Amniotic epithelial cell (primary cell): ENCODE measurements at places on chromosomes 7 and 10.

- DNase-seq = no peak
Measured at GRCh38 chr10:4016214-4016740, 231.3 kb upstream of the KLF6 start.

- no peak for DNase-seq
Measured at GRCh38 chr10:96660297-96660696, 60.0 kb downstream of the PIK3AP1 start.

- DNase-seq = no peak
Measured at GRCh38 chr10:116465546-116465945, 37.9 kb downstream of the PNLIPRP3 start.

DNA sequence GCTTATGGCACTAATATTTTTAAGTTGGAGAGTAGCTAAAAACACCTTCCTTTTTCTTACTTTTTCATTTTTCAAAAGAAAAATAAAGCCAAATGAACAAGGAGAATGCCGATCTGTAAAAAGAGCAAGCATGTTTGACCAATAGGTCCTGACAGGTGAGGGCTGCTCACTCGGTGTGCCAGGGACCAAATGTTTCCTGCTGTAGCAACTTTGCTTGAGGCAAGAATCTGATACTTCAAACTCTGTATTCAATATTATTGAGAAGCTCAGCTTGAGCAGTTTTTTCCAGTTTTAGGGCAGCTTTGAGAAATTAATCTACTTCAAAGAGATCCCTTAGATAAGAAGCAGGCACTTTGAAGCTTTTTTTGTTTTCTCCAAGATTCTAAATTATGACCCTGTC is 298.1 kb downstream of the BICC1 start:
- DNase-seq = no peak

GRCh38 chr10:47060993-47061500 is 149.8 kb downstream of the PTPN20 start:
- no peak for DNase-seq

- DNase-seq = no peak
Measured at GRCh38 chr10:95408148-95408960, 117.6 kb upstream of the PDLIM1 start.

- DNase-seq = peak; percentile 58
Measured at GRCh38 chr7:50869108-50869725, 86.5 kb upstream of the GRB10 start.

DNA sequence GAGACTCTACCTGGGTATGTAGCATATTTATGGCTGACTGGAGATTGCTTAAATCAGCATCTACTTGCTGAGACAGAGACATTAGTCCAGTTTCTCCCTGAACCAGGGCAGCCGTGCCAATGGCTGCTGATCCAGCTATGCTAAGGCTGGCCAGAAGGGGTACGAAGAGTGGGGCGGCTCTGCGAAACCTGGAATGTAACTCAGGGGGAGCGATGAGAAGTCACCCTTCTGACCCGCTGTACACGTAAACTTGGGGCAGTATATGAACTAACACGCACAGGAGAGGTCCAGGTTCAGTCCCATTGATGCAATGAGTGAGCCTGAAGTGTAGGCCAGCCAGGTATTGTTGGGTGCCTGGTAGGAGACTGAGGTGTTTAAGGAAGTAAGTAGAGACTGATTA is 73.7 kb downstream of the PRR15 start:
- DNase-seq = no peak

- no peak for DNase-seq
Measured at GRCh38 chr7:114468844-114469243, 54.2 kb downstream of the FOXP2 start.

DNA sequence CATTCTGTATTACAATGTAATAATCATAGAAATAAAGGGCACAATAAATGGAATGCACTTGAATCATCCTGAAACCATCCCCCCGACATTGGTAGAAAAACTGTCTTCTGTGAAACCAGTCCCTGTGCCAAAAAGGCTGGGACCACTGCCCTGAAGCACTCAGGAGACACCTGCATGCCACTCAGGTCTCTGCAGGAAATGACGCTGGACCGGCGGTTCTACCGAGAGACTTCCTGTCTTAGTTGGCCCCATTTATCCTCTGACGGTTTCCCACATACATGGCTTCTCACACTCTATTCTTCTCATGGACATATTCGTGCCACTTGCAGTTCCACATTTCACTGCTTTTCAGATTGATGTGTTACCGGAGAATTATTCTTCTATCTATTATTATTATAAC is 617.5 kb downstream of the SDK1 start:
- no peak for DNase-seq

DNA sequence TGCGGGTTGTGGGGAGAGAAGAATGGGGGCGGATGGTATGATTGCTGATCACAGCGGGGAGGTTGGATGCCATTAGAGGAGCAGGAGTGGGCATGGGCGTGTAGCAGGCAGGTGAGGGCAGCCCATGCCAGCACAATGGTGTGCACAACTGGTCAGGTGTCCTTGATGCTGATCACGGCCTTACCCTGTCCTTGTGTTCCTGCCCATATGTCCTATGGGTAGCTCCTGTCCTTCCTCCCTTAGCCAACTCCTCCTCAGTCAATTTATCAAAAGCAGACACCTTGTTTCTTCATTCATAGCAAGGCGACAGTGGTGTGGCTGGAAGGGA is 30.7 kb downstream of the WDR86 start:
- no peak for DNase-seq

GRCh38 chr10:86688398-86688921 is 20.1 kb downstream of the LDB3 start:
- DNase-seq = peak; percentile 64

- peak; percentile 34 for DNase-seq
Measured at GRCh38 chr7:46233585-46234329, 312.7 kb upstream of the IGFBP3 start.

GRCh38 chr10:102674566-102674965 is 30.3 kb downstream of the TRIM8 start:
- no peak for DNase-seq

DNA sequence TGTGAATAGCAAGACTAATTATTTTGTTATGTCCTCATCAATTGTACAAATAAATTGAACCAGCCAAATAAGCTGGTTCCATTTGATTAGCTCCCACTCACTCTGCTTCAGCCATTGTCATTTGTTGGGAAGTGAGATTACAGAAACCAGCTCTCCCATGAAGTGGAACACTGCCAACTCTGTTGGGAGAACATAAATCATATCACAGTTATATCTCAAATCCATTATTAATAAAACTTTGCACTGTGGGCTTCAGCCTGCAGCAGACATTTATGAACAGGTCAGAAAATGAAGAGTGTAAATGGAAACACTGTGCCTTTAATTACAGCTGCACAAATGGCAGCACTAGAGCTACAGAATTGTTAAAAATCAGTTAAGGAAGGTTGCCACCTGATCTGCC is 46.7 kb upstream of the TEX47 start:
- no peak for DNase-seq

GRCh38 chr7:108408296-108408991 is 47.8 kb downstream of the NRCAM start:
- no peak for DNase-seq

DNA sequence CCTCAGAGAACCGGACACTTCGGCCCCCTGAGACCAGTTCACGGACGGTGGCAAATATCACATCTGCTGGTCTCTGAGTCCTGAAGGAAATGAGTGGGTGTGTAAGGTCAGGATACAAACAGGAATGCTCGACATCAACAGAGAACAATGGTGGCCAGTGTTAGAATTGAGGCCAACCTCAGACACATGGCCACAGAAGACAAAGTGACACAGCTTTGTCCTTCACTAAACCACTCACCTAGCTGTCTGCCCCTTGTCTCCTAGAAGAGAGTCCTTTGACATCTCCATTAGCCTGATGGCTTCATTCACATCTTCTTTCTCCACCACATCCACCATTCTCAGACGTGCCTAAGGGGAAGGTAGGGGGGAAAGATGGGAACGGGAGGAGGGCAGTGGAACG is 4.3 kb downstream of the COPS6 start:
- no peak for DNase-seq

GRCh38 chr10:133309100-133309719 is 496 bp downstream of the ZNF511 start:
- DNase-seq = peak; percentile 83

DNA sequence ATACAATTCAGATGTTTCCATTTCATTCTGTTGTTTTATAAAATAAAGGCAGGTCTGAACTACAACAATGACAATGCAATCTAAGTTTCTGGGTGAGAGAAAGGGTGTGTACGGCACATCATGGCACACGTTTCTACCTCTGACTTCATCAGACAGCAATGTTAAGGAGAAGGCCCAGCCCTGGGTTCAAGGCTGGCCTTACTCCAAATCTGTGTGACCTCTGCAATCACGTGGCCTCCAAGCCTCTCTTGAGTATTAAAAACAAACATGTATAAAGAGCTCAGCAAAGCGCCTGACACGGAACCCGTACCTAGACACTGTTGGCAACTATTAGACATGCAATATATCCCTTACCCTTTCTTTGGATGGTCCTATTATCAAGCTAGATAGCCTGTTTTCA is 114.1 kb downstream of the LARP4B start:
- no peak for DNase-seq

DNA sequence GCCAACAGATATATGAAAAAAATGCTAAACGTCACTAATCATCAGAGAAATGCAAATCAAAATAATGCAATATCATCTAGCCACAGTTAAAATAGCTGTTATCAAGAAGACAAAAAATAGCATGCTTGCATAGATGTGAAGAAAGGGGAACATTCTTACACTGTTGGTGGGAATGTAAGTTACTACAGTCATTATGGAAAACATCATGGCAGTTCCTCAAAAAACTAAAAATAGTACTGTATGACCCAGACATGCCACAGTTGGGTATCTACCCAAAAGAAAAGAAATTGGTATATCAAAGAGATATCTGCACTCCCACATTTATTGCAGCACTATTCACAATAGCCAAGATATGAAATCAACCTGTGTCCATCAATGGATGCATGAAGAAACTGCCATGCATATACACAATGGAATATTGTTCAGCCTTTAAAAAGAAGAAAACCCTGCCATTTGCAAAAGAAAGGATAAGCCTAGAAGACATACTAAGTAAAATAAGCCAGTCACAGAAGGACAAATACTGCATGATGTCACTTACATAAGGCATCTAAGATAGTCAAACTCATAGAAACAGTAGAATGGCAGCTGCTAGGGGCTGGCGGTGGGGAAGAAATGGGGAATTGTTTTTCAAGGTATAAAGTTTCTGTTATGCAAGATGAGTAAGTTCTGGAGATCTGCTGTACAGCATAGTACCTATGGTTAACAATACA is 107.0 kb downstream of the PTPN20 start:
- DNase-seq = no peak

- DNase-seq = no peak
Measured at GRCh38 chr10:95790982-95791381, 35.0 kb downstream of the ENTPD1 start.

- DNase-seq = no peak
Measured at GRCh38 chr7:44286618-44287487, 38.5 kb downstream of the CAMK2B start.

DNA sequence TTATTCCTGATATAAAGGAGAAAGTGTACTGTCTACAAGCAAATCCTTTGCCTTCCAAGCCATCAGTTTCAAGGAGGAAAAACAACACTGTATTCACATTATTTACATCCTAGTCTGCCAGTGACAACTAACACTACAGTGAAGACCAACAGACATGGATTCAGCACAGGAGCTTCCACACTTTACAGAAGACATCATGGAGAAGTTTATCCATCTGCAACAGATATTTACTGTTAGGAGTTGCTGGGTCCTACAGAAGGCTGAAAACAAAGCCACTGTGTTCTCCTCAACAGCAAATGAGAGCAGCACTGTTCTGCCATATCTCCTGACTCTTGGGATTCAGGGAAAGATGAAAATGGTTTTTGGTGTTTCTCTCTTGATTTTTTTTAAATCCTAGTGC is 31.9 kb downstream of the NAPEPLD start:
- DNase-seq = no peak

GRCh38 chr10:17737027-17737965 is 14.7 kb upstream of the TMEM236 start:
- DNase-seq = peak; percentile 43

GRCh38 chr10:61825001-61825400 is 76.5 kb upstream of the ARID5B start:
- no peak for DNase-seq

- no peak for DNase-seq
Measured at GRCh38 chr10:76769582-76769981, 868.0 kb downstream of the KCNMA1 start.

- DNase-seq = no peak
Measured at GRCh38 chr10:100287756-100288155, 1.3 kb upstream of the BLOC1S2 start.

GRCh38 chr7:35645691-35646090 is 49.2 kb downstream of the HERPUD2 start:
- no peak for DNase-seq

DNA sequence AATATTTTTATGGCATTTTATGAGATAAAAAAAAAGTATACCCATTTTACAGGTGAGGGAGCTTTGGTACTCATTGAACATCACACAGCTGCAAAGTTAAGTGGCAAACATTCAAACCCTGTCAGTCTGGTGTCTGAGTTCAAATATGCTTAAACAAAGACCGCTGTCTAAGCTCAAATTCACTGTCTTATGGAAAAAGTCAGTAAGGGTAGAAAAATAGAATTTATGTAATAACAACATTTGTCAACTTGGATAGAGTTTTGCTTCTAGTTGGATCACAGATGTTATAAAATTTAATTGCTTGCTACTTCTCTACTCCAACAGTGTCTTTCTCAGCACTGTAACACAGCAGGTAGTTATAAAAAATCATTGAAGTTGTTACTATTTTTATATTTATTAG is 161.7 kb upstream of the CSTF2T start:
- DNase-seq = no peak

GRCh38 chr7:158369290-158369689 is 218.3 kb downstream of the PTPRN2 start:
- DNase-seq = no peak

- DNase-seq = no peak
Measured at GRCh38 chr7:80601999-80602398, 36.4 kb upstream of the CD36 start.

GRCh38 chr10:130440971-130441370 is 304.8 kb downstream of the GLRX3 start:
- DNase-seq = no peak

- no peak for DNase-seq
Measured at GRCh38 chr10:114380797-114381196, 23.5 kb downstream of the AFAP1L2 start.

DNA sequence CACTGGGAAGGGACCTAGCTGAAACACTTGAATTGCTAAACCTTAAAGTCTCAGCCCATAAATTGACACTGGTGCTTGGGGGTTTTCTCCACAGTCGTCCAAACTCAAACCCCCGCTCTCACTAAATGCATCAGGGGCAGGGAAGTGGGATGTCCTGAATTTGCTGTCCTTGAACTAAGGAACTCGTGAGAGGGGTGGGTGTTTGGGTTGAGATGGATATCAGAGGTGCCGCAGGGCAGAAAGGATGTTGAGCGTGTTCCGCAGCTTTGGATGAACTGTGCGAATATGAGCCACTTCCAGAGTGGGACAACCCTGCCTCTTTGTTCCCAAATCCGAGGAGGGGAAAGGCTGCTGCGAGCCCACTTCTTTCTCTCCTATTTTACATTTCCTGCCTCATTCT is 90.3 kb upstream of the LYZL2 start:
- DNase-seq = no peak

GRCh38 chr7:47711776-47712175 is 129.9 kb upstream of the TNS3 start:
- no peak for DNase-seq

GRCh38 chr7:127123220-127123619 is 129.5 kb downstream of the GRM8 start:
- DNase-seq = no peak
